ENCODE measurements at places on chromosomes 6 and 20.

DNA sequence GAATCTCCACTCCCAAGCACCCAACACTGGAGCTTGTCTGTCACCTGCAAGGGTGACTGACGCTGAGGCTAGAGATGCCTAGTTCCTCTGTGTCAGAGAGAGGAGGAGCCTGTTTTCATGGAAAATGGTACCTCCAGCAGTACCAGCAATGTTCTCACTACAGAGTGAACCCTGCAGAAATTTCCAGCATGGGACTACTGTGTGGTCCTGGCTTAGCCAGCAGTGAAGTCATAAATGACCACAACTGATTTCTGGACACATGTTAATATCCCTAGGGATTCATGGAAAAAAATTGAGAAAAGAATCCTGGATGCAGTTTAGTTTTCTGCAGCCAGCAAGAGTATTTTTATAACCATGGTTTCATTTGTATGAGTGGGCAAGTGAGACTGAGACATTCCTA is 468.1 kb downstream of the CD83 start:
- DNase-seq, result no peak

- no peak for DNase-seq
Observed at GRCh38 chr6:140061110-140062042, 686.9 kb upstream of the CITED2 start.

DNA sequence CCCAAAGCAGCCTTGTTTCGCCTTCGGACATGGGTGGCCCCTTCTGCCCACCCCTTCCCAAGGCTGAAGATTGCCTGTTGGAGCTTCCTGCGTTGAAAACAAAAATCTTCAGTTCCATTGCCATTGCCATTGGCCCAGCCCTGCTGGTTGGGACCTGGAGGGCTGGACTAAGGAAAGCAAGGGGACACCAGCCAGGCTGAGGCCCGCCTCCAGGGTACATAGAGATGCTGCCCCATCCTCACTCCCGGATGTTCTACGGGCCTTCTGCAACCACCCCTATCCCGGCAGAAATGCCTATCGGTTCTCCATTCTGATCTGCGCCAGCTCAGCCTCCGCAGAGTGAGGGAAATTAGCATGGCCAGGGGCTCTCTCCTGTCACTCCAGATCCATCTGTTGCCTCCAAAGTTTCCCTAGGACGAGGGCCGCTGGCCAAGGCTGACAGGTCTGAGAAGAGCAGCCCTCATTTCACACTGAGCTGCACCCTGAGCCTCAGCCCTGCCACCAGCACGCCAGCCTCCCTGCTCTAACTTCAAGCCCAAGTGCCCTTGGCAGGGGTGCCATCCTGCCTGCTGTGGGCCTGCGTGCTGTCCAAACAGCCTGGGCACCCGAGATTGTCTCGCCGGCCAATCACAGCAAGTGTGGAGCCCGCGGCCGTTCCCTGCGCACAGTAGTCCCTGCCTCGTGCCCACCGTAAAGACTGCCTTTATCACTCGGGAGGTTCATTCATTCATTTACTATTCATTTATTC is 13.4 kb upstream of the STX16 start:
- DNase-seq, result no peak

DNA sequence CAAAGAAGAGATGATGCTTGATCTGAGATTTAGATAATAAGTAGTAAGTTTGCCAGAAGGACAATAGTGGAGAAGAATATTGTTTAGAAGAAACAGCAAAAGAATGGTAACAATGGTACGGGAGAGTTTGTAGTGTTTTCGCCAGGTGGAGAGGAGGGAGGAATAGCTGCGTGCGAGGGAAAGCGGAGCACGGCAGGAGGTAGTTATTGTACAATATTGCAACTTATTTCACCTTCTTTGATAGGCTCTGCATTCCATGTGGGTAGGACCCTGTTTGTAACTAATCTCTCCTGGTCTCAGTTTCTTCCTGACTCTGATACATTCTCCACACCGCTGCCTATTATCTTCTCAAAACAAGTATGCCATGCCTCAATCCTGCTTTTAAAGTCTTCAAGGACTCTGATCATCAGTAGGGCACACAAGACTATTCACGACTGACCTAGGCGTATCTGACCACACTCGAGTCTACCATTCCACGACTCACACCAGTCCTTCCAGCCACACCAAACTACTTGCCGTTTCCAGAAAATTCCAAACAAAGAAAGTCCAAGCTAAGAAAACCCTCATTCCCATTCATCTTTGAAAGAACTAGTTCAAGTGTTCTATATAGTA is 1.1 kb downstream of the PPIL4 start:
- DNase-seq, result no peak

DNA sequence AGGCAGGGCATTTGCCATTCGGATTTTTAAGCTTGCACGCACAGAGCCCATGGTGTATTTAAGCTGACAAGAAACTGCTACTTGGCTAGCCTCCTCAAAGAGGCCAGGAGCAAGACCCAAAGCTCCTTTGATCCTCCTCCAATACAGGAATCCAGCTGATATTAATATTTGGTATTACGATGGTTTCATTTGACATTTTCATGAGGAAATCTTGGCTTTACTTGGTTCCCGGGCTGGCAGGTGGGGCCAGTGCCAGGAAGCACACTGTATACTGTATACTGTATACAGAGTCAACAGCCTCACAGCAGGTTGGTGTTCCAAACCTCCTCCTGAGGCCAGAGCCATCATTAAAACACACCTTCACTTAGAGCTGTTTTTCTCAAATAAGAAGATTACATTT is 138.2 kb upstream of the ARMC2 start:
- no peak for DNase-seq

GRCh38 chr20:51204794-51205193 is 181.9 kb upstream of the KCNG1 start:
- DNase-seq, result no peak

GRCh38 chr20:22248051-22248667 is 336.2 kb downstream of the FOXA2 start:
- DNase-seq, result peak; percentile 17

GRCh38 chr6:87558446-87558845 is 31.3 kb downstream of the RARS2 start:
- no peak for DNase-seq

GRCh38 chr6:105757512-105758200 is 328.5 kb upstream of the PRDM1 start:
- DNase-seq, result no peak

DNA sequence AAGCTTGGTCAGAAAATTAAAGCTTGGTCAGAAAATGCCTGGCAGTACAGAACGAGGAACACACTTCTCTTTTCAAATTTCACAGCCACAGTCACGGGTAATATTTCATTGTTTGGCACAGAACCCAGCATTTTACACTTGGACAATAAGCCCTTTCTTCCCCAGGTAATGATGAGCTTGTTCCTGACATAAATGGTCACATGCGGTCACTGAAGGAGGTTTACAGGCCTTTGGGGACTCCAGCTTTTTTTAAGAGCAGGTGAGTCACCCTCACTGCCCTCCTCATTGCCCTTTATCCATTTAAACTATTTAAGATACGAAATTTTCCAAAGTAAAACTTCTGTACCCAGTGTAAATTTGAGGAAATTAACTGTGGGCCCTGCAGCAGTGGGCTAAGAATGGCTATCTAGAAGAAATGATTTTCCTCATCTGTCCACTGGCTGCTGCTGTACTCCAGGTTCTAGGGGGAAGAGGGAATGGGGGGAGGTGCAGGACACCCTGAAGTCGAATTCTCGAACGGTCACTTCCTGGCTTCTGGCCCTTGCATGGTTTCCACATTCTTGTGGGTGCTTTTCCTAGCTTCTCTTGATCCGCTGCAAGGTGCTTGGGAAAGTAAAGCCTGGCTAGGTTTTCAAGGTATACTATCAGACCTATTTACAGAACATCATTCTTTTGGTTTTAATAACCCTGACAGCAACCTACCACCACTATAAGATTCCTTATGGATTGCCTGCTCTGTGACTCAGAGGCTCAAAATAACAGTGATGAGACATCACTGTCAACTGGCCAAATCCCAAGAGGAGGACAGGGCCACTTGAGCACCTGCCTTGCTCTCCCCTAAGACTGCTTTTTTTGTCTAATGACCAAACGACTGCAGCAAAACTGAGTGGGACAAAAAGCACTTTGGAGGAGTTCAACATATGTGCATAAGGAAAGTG is 75.8 kb downstream of the PREP start:
- no peak for DNase-seq

DNA sequence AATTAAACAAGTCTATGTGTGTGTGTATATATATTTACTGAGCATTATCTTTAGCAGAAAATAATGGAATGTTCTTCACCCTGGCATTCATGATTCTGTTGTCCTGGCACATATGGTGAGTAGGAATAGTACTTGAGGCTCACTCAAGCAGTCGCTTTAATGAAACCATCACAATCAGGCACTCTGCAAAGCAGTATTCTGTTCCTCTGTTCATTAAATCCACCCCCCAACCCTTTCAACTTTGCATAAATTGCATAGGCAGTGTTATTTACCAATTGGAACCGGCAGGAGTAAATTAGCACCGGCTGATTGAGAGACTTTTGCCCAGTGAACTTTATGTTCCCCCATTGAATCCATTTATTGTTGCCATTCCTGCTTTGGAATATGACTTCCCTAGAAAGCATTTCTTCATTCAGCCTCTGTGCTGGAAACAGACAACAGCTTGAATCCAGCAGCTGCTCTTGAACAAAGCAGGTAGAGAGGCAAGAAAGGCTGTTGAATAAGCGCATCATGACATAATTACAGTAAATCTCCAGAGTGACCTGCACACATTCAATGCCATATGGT is 268.0 kb upstream of the RNF217 start:
- no peak for DNase-seq

GRCh38 chr6:111480988-111481822 is 1.8 kb downstream of the REV3L start:
- DNase-seq, result no peak

DNA sequence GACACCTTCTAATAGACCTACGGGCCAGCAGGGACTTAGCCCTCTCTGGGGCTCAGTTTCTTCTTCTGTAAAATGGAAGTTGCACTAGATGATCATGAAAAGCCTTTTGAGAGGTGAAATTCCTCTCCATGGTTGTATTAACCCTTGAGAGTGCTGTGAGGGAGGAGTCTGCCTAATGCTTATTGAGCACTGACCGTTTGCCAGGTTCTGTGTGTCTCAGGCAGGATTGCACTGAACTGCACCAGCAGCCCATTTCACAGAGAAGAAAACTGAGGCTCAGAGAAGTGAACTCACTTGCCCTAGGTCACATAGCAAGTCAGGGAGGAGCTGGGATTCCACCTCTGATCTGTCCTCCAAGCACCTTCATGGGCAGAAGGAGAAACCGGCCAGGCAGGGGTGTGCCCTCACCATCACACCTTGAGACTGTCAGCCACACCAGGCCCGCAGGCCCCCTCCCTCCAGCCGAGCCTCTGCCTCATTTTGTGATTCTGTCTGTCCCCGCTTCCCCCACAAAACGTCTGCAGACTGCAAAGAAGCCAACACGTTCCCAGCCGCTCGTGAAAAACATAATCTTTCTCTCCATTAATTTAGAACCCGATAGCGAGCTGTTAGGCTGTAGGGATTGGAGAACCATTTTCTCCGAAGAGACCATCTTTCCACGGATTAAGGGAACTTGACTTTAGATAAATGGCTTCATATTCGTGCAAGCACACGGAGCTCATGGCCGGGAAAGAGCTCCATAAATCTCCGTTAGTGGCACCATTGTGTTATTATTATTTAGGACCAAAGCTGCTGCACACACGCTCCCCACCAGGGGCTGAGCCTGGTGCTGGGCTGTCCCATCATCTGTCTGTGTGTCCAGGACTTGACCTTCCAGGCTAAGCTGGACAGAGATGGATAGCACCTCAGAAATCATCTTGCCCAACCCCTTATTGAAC is 46.0 kb downstream of the KIAA1755 start:
- DNase-seq, result no peak

DNA sequence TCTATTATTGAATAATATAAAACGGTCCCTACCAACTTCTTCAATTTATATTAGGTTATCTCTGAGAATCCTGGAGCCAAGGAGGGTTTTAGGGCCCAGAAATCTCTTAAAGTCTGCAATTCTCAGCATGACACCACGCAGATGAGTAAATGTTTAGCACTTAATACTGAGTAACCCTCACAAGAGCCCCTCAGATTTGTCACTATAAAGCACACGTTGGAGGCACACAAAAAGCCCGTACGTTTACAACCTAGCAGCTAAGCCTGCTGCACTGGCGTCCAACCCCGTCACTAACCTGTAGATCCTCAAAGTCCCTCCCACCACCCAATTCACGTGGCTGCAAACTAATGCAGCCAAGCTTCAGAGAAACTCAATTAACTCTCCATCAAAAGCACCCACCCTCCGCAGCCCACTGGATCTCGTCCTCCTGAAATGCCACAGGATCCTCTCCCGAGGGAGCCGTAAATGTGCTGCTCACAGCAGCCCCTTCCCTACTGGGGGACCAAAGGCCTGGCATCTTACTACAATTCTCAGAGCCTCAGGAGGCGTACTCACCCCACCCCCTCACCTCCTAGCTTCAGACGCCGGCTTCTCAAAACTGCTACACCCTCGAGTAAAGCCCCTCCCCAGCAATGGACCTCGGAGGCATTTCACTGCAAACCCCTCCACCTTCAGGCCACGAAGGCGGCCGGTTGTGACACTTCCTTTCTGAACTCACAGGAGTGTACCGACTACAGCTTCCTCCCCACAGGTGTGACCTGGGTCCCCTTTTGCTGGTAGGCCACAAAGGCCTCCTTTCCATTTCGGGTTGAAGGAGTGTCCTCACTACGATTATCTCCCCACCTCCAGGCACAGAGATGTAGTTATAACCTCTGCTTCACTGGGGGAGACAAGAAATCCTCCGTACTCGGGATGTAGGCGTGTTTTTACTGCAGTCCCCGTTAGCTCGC is 909 bp downstream of the CPNE1 start:
- peak; percentile 53 for DNase-seq

DNA sequence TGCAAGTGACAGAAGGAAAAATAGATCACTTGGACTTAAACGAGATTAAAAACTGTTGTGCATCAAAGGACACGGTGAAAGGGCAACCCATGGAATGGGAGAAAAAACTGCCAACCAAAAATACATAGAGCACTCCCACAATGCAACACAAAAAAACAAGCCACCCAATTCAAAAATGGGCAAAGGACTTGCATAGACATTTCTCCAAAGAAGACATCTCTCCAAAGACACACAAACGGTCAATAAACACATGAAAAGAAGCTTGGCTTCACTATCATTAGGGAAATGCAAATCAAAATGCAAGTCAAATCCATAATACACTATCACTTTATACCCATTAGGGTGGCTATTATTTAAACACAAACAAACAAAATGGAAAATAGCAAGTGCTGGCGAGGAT is 45.0 kb downstream of the PXDC1 start:
- no peak for DNase-seq

DNA sequence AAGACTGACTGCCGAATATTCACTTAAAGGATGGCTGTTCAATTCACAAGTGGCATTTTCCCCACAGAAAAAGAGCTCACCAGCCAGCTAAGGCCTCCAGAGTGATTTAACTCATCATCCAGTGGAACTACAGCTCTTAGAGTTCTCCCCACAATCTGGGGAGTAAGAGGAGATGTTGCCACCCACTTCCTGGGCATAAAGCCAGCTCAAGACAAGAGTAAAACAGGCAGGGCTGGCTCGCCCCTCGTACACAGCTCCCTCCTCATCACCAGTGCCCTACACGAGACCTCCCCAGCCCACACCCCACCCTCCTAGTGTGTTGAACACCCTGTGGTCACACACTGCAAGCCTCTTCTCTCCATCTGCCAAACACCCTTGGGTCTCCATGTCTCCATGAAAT is 47.2 kb upstream of the IPCEF1 start:
- no peak for DNase-seq
